ENCODE measurements at places on chromosomes 1 and 21.

GRCh38 chr1:220787069-220787619 lies 431 bp downstream of the MTARC1 start:
- DNase-seq = no peak

DNA sequence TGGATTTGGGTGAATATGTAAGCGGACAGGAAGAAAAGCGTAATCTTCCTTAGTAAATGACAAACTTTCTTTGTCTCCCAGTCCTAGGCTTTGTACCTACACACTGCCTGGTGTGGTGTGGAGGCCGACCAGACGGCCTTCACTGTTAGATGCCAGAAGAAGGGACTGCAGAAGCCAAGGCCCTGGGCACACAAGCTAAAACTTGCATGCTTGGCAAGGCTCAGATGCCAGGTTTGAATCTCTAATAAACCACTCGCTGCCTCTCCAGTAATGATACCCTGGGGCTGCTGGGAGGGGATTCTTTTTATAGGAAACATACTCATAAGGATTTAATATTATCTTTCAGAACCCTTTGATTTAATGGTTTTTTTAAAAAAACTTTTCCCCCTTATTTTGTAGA lies 263.8 kb downstream of the PTPRC start:
- DNase-seq = no peak

GRCh38 chr1:161160671-161161145 lies 1.4 kb downstream of the USP21 start:
- no peak for DNase-seq

DNA sequence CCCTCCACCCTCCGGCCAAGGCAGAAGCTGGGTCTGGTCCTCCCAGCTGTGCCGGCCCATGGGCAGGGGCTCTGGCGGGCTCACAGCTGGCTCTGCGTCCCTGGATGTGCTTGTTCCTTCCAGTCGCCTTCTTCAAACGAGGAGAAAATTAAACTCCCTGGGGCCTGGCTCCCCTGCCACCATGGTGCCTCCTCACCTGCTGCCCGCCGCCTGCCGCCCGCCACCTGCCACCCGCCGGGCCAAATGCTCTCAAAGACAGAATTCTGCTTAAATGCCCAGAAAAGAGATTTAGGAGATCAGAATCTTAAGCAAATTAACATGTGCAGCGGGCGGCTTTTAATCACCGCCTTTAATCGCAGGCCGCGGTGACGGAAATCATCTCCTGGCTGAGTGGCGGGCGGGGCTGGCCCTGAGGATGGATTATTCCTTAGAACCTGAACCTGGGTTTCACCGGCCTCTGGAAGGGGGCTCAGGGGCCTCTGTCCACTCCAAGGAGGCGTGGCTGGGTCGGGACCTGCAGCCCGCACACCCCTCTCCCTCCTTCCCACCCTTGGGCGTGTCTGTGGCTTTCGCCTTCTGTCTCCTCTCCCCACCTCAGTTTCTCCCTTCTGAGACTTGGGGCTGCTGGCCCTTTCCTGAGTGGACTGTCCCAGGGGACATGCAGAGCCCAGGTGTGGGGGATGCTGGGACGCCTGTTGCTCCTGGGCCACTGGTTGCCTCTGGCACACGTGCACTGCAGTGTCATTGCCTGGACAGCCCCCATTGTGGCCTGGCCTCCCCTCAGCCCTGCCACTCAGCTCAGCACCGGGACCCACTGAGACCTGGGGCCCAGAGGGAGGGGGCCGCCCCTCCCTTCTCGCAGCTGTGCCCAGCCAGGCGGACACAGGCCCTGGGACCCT lies 10.5 kb upstream of the PLCH2 start:
- DNase-seq = no peak

DNA sequence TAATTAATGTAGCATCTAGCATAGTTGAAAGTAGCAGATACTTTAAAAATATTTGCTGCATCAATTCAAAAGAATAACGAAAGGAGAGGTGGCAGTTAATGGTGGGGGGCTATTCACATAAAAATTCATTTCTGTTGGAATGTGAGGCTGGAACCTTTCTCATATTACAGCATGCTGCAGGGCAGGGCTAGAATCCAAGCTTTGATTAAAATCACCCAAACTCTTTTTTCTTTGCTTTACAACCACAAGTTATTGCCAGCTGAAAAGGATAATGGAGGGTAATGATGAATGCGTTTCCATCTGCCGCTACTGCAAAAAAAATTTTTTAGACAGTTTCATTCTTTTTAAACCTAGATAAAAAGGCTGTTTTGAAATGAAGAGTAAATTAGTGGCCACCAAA lies 9.8 kb downstream of the DISP1 start:
- DNase-seq = no peak

GRCh38 chr1:202197653-202198365 lies 4.2 kb downstream of the LGR6 start:
- no peak for DNase-seq

Measured in activated CD4-positive, alpha-beta T cell treated with anti-CD3 and anti-CD28 coated beads, Interleukin-2, amount 50 U/mL, for 4 hours (primary cell).